ENCODE measurements at places on chromosomes 13 and 19.

- DNase-seq: peak; percentile 66
These were observed 156.6 kb downstream of the TM9SF2 start for GRCh38 chr13:99657848-99658260.

DNA sequence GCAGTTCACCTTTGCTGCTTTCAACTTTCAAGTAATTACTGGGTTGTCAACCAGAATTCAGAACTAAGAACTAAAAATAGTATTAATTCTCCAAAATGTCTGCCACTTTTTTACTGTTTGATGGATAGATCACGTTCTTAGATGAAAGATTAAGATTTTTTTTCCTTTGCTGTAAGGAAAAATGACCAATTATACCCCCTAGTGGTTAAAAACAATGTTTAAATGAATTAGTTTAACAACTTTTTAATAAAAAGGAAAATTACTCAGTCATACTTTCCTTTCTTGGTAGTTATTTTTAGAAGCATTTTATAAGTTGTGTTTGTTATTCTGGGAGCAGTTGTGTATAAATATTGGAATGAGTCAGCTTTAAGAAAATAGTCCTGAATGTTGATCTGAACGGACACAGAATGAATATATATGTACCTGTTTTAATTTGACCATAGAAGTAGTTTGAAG, 4.6 kb downstream of the TM9SF2 start:
- no peak for DNase-seq

GRCh38 chr13:28754698-28755545, 36.2 kb upstream of the SLC46A3 start:
- DNase-seq: no peak

GRCh38 chr13:44321961-44322360, 51.7 kb upstream of the SERP2 start:
- DNase-seq: no peak

DNA sequence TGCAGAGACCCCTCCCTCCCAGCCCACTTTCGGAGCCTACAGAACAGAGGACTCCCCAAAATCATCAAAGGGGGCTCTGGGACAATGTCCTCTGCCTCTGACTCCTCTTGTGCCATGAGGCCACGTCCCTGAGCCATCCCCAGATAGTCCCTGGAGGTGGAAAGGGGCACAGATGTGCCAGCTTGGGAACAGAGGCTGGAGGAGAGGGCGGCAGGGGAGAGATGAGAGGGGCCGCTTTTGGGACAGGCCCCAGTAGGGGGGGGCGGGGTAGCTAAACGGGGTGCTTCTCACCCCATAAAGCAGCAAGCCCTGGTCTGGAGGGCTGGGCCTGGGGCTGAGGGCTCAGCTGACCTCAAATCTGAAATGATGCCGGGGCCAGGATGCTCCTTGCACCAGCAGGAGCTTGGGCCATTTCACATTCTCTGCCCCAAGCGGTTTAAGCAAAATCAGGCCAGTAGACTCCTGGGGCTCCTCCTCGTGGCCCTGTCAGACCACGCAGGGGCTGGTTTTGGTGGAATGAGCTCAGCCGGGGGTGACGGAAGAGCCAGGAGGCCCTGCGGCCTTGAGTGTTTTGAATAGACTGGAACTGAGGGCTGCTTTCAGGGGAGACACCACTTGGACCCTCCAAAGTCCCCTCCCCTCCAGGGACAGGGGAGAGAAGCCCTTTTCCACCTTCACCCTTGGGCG, 27.1 kb downstream of the ONECUT3 start:
- DNase-seq: no peak

DNA sequence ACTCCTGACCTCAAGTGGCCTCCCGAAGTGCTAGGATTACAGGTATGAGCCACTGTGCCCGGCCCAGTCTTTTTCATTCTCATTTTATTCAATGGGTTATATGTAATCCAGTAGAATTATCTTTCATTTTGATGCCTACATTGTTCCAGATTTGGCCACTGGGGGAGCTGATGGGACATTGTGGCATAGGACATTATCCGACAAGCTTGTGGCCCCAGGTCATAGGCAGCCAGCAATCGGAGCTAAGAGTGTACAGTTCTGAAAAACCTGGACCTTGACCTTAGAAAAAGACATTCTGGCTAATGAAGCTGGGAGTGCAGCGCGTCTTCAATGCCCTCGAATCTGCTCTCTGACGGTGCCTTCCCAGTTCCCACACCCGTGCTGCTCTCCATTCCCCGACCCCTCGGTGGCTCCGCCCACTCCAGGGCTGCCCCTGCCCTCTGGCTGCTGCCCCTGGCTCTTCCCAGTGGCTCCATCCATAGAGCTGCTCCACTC, 108.7 kb downstream of the TEX29 start:
- DNase-seq: no peak

- DNase-seq: no peak
These were observed 37.7 kb downstream of the CRYL1 start for GRCh38 chr13:20487927-20488326.

- no peak for DNase-seq
These were observed 68.8 kb downstream of the LMO7 start for GRCh38 chr13:75704927-75705288.

GRCh38 chr13:76886292-76887075, at the start of gene KCTD12:
TSS of gene KCTD12 (minus strand) at chr13:76886405. CDS start at chr13:76886148, 257 bp downstream.
- peak; percentile 96 for DNase-seq
